ENCODE measurements at places on chromosomes 3 and 15. TPM values are rescaled to one million over a fixed set of nuclear protein-coding genes. Genes with fewer than 3 reads are reported as not detected.

DNA sequence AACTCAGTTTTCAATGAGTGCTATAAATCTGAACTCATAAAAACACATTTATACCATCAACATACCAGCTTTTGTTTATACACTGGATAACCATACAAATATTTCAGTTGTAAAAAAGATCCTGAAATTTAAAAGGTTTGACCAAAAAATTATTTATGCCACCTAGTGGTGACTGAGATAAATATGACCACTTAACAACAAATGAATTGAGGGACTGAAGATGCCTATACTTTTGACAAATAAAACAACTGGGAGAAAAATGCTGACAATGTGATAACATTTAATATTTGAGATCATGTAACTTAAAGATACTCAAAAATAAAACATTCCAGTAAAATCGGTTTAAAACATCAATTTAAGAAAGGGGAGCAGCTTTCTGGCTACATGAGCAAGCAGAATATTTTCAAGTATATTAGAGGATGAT, 30.4 kb downstream of the ATG3 start:
- DNase-seq = no peak

DNA sequence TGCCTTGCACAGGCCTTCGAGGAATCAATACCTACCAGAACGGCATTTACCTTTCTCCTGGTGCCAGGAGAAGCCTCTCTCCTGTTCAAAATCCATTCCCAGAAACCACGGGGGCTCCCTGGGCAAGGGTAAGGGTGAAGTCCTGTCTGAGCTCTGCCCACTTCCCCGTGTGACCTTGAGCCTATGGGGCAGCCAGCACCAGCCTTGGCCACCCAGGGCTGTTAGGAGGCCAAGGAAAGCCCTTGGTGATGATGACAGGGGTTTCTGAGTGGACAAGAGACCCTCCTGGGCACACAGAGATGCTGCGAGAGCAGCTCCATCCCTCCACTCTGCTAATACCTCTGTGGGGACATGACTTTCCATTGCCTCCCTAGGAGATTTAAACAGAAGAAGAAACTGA, 5.9 kb downstream of the SCN5A start:
- DNase-seq = no peak

- DNase-seq = no peak
Observed at GRCh38 chr3:38578081-38578475, 71.4 kb downstream of the SCN5A start.

DNA sequence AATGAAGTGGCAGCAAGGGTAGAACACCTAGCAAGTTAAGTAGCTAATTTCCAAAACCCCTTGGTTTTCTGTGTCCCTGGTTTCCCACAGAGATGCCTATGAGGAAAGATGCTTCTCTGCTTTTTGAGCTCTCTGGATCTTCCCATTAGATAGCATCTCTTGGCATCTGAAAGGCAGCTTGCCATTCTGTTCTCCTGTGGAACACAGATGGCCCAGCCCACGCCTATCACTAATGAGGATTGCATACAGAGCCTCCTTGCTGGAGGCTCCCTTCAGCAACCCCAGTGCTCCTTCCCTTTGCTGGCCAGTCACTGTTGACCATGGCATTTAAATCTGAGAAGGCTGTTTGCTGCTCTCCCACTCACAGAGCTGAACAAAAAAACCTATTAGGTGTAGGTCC, 34.4 kb upstream of the ETV5 start:
- no peak for DNase-seq

DNA sequence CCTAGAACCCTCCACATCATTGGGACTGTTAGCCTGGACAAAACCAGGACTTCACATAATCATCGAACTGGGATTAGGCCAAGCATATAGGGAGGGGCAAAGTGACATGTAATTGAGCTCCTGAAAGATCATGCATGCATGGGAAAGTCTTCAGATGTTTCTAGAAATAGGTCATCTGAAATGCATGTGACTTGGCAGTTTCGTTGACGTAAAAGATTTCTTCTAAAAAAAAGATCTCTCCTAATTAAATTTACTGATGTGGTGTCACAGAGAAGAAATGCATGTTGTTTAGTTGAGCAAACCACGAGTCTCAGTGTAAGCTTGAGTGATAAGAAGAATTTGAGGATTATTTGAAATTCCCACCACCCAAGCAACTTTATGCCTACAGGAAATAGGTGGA, 70.0 kb upstream of the LIMD1 start:
- DNase-seq = peak; percentile 94

GRCh38 chr3:10263646-10264363, 15.5 kb downstream of the TATDN2 start:
- no peak for DNase-seq

DNA sequence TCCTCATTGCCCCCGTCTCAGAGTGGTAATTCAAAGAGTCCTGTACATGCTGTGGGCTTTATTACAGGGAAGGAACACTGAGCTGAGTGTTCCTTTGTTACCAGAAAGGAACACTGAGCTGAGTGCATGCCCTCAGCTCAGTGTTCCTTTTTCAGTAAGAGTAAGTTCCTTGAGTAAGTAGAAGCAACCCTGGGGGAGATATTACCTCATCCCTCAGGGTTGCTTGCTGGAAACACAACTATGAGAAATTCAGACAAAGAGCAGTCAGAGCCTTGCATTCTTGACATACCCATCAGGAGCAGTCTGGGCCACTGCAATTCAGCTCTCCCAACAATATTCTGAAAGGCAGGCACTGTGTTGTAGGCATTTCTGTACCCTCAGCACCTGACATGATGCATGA, 17.0 kb downstream of the CHRM5 start:
- DNase-seq = no peak

- no peak for DNase-seq
Observed at GRCh38 chr3:83928391-83928790, 1030.4 kb upstream of the CADM2 start.

EPHB3 gene
- 17.7 TPM for polyA plus RNA-seq

SPINK8 gene
- not detected for polyA plus RNA-seq

NANOGP8 gene
- polyA plus RNA-seq = not detected

GABRR3 gene
- polyA plus RNA-seq = not detected

SERPINI2 gene
- 2.0 TPM for polyA plus RNA-seq

OR5AC2 gene
- not detected for polyA plus RNA-seq
